Activated CD8-positive, alpha-beta memory T cell treated with anti-CD3 and anti-CD28 coated beads, Interleukin-2, amount 50 U/mL, for 4 hours (primary cell): ENCODE measurements at places on chromosomes 3 and 15.

DNA sequence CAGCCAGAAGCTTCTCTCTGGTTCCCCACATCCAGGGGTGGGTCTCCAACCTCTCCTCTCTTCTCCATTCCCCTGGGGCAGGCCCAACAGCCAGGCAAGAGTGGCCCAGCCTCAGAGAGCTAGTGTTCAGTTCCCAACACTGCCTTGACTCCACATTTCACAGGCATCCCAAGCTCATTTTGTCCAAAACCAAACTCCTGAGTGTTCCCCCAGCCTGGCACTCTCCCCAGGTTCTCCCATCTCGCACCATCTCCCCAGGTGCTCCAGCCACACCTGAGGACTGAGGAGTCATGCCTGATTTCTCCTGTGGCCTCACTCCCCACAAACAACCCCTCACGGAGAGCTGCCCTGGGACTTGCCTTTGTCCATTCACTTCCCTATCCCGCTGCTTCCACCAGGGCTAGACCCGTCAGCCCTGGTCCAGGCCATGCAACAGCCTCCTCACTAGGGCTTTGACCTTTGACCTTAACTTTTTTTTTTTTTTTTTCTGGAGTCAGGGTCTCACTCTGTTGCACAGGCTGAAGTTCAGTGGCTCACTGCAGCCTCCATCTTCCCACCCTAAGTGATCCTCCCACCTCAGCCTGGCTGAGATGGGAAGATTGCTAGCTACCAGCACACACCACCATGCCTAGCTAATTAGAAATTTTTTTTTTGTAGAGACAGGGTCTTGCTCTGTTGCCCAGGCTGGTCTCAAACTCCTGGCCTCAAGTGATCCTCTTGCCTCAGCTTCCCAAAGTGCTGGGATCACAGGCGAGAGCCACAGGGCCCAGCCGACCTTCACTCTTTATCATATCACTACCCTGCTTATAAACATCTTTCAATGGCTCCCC lies 3.9 kb upstream of the CSK start:
- DNase-seq, result no peak

DNA sequence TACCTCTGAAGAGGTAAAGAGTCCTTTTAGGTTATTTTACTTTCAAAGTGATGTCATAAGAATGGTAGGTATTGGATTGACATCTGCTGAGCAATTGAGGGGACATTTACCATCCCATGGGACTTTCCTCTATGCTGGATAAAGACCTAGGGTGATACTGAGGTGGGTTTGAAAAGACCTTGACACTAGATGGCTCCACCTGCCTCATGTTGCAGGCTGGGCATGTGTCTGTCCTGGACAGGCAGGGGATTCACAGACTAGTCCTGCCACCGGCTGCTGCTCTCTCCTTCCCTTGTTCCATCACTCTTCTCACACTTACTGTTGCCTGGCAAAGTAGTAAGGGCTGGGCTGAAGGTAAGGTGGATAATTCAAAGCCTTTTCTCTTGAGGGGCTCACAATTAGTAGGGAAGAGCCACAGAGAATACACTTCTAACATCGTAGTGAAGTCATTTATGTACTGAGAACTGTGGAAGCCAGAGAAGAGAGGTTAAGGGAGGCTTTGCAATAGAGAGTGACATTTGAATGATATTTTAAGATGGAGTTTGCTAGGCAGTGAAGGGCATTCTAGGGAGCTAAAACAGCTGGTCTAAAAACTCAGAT lies 27.7 kb downstream of the TRAK1 start:
- no peak for DNase-seq

DNA sequence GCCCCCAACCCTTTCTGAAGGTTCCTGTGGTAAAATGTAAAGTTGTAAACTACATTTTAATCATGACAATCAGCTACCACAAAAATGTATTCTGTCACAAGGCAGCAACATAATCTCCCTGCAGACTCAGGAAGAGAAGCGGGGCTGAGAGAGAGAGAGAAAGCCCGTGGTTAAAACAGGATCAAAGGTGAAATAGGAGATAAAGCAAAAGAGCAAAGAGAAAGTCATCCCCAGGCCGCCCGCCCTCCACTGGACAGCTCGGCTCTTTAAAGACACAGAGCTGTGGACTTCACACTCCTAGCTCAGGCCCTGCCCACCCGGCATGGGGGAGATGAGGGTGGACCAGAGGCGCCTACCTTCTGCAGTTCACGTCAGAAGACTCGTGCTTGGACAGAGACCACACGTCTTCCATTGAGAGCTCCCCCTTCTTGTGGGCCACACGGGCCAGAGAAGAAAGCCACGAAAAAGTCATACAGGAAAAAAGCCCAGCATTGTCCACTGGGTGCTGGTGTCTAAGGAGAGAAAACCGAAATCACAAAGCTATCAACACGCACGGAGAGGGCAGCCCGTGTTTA lies 29.4 kb downstream of the ABCC5 start:
- no peak for DNase-seq

- DNase-seq, result no peak
These were observed 25.4 kb upstream of the PSMD6 start for GRCh38 chr3:64048631-64049061.

- no peak for DNase-seq
These were observed 357.5 kb upstream of the UMPS start for GRCh38 chr3:124372775-124373174.

DNA sequence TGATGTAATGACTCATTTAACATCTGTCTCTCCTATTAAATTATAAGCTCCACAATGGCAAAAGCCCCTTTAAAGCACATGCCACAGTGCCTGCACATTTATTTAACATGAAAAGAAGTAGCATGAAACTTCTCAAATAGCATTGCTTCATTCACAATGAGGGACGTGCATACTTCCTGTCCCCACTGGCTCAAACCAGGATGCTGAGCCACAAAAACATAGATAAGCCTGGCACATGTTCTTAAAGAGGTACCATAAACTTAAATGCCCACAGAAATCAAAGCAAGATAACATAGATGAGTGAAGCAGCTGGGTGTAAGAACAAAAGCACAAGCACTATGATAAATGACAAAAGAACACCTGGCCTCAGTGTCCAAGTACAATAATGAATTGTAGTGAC lies 3.8 kb downstream of the TP53BP1 start:
- no peak for DNase-seq

DNA sequence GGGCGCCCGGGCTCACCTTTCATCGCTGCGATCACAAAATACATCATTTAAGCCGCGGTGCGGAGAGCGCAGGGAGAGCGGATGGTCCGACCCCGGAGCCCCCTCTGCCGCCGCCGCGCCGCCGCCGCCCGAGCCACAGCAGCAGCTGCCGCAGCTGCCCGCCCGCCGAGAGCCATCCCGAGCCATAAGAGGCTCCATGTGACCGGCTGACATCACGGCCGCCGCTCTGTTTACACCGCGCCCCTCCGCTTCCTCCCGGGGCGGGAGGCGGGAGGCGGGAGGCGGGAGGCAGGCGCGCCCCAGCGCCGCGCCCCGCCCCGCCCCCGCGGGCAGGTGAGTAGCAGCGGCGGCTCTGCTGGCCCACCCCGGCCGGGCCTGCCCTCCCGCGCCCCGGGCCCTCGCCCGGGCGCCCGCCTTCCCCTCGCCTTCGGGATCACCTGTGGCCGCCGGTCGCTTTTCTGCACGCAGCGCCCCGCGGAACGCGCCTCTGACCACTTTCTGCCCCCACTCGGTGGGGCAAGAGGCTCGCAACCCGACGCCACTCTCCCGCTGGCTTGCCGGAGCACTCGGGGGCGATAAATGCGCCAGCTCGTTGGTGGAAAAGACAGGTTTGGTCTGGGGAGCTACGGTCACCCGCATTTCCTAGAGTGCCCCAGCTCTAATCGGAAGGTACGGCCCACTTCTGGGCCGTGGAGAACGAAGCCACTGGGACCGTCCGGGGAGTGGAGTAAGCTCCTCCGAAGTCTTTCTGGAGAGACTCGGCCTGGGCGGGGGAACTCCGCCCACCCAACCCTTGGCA lies 113.6 kb upstream of the ICE2 start:
- peak; percentile 84 for DNase-seq

GRCh38 chr3:161395115-161396012 lies 24.0 kb upstream of the SPTSSB start:
- DNase-seq, result no peak

DNA sequence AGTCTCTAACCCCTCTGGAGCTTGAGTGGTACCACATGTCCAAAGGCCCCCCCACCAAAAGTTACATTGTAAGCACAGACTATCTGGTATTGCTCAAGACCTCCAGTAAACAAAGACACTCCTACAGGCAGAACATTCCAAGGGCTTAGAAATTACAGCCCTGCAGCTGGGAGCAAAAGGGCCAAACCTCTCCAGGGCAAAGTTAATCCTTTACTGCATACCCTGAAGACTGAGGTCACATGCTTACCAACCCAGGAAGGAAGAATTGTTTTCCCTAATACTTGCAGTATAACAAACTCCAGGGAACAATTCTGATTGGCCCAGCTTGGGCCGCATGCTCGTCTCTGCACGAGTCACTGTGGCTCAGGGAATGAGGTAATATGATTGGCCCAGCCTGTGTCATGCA lies 266.1 kb upstream of the NR2F2 start:
- DNase-seq, result no peak

DNA sequence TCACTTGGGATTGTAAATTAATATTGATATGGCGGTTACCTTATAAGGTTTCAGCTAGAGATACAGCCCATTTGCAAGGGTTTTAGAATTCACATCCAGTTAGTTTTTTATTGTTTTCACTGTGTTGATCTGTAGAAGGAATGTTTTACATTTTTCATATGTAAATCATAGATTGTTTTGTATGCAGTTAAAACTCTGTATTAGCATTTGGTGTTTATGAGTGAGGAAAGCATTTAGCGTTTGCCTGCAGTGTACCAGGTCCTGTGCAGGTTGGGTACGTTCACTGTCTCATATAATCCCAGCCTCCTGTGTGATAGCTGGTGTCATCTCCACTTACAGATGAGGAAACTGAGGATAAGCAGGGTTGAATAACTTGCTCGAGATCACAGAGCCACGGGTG lies 23.8 kb downstream of the MAP6D1 start:
- DNase-seq, result no peak

DNA sequence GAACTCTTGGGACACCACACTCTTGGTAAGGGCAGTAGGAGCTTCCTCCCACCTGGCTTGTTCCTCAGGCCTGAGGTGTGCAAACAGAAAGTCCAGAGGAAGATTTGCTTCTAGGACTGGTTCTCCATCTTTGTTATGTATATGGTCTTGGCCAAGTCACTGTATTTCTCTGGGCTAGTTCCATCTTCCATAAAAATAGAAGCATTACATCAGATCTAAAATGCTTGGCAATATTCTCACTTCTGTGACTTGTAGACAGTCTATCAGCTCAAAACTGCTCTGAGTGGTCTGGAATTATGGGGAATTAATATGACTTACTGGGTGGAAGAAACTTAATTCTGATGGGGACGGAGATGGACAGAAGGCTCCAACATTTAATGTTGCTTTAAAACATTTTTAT lies 55.2 kb downstream of the TMEM108 start:
- no peak for DNase-seq

- no peak for DNase-seq
These were observed 445.2 kb downstream of the ZBBX start for GRCh38 chr3:166934879-166935278.

GRCh38 chr3:127547761-127548605 lies 42.5 kb downstream of the TPRA1 start:
- peak; percentile 78 for DNase-seq

- DNase-seq, result no peak
These were observed 36.3 kb downstream of the DUT start for GRCh38 chr15:48367483-48367882.

- no peak for DNase-seq
These were observed 246.1 kb downstream of the ZIC1 start for GRCh38 chr3:147655236-147655635.
